Fibroblast of villous mesenchyme (primary cell): ENCODE measurements at places on chromosomes 5 and 9. TPM values are rescaled to one million over a fixed set of nuclear protein-coding genes. Genes with fewer than 3 reads are reported as not detected.
A peak's percentile ranks its signal among the peaks of the same experiment; 100 is the strongest.

Gene GAS1
- total RNA-seq = 29.3 and 136 TPM in 2 replicates

GRCh38 chr9:132144708-132145365, 17.0 kb upstream of the NTNG2 start:
- no peak for DNase-seq

- no peak for DNase-seq
Observed at GRCh38 chr5:134073404-134073803, 41.1 kb upstream of the TCF7 start.

Gene SOX30
- under 0.01 TPM in 1 of 2 replicates, not detected in the other for total RNA-seq

DNA sequence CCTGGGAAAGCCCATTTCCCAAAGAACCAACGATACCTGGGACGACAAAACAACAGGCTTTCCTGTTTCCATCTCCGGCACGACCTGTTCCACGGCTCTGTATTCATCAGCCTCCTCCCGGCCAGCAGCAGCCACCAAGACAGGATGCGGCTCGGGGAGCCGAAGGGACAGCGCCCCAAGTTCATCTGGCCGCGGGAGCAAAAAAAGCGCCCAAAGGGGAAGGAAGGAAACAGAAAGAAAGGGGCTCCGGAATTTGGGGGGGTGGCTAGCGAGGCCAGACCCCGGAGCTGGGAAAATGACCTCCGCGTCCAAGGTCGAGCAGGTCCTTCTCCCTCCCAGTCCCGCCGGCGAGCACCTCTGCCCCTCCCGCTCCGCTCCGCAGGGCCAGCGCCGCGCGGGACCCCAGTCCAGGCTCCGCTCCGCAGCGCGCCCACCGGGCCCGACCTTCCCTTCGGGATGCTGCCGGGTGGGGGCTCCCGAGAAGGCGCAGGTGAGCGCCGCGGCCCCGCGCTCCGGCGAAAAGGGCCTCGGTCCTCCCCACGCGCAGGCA, 608 bp downstream of the ELOVL7 start:
- peak; percentile 9 for DNase-seq

DNA sequence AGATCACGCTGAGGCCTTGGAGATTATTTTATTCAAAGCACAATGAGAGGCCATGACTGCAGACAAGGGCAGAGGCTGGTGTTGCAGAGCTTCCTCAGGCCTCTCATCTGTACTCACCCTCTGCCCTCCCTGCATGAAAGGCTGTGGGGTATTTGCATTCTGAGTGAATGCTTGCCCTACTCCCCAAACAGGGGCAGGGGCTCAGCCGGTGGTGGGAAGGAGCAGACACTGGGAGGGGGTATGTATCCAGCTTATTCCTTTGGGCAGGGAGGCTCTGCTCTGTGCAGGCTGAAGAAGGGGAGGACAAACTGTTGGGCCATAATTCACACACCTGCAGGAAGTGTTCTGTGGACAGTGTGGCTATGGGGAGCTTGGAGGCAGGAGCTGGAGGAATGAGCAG, 148.4 kb upstream of the PANK3 start:
- DNase-seq = no peak

Gene LCN12
- total RNA-seq = 0.86 TPM in 1 of 2 replicates, not detected in the other

Gene CARTPT
- not detected in 2 replicates for total RNA-seq

GRCh38 chr9:21789541-21790037, 12.8 kb upstream of the MTAP start:
- DNase-seq = peak; percentile 95

GRCh38 chr9:134676361-134676760, 34.8 kb downstream of the COL5A1 start:
- DNase-seq = no peak

DNA sequence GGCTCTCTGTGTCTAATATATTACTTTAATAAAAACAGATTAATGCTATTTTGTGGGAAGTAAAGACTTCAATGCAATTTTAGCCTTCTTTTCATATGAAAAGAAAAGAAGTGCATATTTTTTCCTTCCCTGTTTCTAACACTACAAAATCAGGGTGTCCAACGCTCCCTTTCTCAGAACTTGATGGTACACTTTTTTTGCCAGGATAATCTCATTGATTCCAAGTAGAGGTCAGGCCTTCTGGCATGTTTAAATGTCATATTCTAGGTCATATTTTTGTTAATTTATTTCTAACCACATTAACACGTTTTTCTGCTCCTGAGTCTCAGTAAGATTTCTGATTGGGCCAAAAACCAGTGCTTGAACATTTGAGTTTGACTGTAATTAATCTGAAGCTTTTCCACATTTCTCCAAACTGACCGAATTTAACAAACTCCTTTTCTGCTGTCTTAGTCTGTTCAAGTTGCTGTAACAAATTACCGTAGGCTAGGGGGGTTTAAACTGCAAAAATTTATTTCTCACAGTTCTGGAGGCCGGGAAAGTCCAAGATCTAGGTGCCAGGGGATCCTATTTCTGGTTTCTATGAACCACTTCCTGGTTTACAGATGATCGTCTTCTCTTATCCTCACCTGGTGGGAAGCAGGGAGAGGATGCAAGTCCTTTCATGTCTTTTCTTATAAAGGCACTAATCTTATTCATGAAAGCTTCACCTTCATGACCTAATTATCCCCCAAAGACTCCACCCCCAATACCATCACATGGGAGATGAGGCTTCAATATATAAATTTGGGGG, 63.2 kb upstream of the ELL2 start:
- no peak for DNase-seq

- DNase-seq = no peak
Observed at GRCh38 chr9:92407818-92408217, 3.4 kb upstream of the OGN start.

DNA sequence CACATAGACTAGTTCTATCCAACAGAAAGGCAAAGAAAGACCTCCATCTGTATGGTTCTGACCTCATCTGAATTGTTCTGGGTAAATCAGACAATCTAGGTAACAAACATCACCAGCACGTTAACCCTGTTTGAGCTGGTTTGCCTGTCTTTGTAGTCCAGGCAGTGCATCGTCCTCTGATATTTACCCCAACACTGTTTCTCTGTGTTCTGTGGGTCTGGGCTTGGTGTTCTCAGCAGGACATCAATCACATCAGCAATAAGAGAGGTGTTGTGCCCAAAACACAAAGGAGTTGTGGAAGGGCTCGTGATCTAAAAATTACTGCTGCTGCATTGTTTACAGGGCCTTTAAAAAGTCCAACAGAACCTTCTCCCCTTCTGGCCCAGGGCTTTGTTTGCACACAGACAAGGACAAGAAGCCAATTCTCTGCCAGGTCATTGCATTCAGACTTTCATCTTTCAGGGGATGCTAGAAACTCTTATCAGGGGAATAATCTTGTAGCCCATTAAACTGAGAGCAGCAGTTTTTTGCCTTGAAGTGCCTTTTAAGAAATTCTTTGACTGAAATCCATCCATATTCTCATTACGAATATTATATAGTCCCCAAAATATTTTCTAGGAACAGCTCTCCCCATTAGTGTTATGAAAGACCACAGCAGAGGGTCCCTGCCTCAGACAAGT, 30.5 kb upstream of the MAP1B start:
- no peak for DNase-seq

Gene UNC13B
- total RNA-seq = 17.4 and 23.7 TPM in 2 replicates

Gene MEIKIN
- not detected in 2 replicates for total RNA-seq

DNA sequence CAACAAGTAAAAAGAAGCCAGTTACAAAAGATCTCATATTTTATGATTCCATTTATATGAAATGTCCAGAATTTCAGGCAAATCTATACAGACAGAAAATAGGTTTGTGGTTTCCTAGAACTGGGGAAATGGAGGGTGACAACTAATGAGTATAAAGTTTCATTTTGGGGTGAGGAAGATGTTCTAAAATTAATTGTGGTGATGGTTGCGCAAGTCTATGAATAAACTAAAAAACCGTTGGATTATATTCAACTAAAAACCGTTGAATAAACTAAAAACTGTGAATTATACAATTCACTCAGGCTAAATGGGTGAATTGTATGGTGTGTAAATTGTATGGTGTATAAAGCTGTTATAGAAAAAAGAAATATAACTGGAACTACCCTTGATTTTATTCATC, 47.6 kb downstream of the ADAMTS6 start:
- DNase-seq = no peak

Gene PHYKPL
- total RNA-seq = 31.5 and 32.2 TPM in 2 replicates

- no peak for DNase-seq
Observed at GRCh38 chr5:148384380-148384737, 601 bp downstream of the FBXO38 start.

Gene DND1
- total RNA-seq = 0.32 TPM in 1 of 2 replicates, not detected in the other

DNA sequence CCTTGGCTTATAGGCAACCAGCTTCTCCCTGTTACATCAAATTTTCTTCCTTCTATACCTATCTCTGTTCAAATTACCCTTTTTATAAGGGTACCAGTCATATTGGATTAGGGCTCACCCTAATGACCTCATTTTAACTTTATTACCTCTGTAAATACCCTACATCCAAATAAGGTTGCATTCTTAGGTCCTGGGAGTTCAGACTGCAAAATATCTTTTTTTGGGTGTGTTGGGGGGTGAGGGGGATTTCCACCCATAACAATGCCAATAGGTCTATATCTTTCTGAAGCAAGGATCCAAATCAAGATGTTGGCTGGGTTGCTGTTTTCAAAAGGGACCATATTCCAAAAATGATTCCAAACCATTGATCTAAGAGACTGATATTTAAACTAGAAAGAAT, 141.7 kb downstream of the XRCC4 start:
- no peak for DNase-seq

Gene OLFM1
- total RNA-seq = 0.43 and 0.64 TPM in 2 replicates

DNA sequence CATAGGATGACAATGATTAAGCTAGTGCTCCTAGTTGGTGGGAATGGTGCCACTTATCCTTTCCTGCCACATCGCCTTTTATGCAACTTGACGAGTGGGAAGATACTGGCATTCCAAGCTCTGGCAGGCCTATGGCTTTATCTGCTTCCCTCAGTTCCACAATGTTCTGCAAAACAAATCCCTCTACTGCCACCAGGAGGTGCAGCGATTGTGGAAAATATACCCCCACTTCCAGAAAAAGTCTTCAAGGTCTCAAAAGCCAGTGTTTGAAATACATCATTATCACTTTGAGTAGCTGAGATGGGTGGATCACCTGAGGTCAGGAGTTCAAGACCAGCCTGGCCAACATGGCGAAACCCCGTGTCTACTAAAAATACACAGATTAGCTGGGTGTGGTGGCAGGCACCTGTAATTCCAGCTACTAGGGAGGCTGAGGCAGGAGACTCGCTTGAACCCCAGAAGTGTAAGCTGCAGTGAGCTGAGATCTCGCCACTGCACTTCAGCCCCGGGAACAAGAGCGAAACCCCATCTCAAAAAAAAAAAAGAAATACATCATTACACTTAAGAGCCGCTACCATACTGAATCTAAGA, 3.4 kb downstream of the CLINT1 start:
- peak; percentile 73 for DNase-seq

Gene FAM169A
- 1.3 and 3.9 TPM in 2 replicates for total RNA-seq

DNA sequence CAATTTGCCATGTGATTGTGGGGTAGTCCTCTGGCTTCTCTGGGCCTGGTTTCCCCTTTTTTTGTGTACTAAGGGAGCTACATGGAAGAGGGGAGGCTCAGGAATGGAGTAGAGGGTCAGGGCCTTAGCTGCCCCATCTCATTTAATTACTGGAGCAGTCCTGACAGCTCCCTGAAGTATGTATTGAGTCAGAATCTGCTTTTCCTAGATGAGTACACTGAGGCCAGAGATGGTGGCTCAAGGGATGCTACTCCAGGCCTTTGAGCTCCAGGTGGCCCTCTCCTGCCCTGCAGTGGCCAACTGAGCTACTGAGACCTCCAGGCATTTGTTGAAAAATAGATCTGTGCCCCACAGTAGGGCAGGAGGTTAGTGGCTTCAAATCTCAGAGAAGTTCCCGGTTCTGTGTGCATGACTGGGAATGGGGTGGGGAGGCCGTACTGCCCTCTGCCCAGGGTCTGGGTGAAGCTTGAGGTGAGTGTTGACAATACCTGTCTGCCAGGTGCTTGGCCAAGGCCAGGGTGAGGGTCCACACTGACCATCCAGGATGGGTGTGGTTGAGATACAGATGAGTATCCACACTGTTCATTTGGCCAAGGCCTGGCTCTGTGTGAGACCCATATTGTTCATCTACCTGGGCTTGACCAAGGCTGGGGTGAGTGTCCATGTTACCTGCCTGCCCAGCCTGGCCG, 45.7 kb downstream of the CXXC5 start:
- DNase-seq = no peak

Gene FGF10
- total RNA-seq = not detected in 2 replicates

- no peak for DNase-seq
Observed at GRCh38 chr9:109802491-109802890, 22.5 kb downstream of the PALM2AKAP2 start.

DNA sequence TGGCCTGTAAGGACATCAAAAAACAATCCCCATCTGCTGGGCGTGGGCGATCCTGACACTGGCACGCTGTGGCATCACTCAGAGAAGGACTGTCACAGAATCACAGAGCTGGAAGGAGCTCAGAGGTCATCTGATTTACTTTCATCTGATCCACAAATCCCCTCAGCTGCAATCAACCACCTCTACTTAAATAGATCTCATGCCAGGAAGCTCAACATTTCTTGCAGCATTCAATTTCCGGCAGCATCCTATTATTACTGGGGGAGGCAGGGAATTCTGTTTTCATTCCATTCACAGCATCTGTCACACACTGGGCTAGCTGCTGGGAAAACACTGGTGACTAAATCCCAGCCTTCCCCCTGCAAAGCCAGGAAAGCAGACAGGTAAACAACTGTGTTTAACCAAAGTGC, 38.3 kb downstream of the RETREG1 start:
- peak; percentile 20 for DNase-seq

DNA sequence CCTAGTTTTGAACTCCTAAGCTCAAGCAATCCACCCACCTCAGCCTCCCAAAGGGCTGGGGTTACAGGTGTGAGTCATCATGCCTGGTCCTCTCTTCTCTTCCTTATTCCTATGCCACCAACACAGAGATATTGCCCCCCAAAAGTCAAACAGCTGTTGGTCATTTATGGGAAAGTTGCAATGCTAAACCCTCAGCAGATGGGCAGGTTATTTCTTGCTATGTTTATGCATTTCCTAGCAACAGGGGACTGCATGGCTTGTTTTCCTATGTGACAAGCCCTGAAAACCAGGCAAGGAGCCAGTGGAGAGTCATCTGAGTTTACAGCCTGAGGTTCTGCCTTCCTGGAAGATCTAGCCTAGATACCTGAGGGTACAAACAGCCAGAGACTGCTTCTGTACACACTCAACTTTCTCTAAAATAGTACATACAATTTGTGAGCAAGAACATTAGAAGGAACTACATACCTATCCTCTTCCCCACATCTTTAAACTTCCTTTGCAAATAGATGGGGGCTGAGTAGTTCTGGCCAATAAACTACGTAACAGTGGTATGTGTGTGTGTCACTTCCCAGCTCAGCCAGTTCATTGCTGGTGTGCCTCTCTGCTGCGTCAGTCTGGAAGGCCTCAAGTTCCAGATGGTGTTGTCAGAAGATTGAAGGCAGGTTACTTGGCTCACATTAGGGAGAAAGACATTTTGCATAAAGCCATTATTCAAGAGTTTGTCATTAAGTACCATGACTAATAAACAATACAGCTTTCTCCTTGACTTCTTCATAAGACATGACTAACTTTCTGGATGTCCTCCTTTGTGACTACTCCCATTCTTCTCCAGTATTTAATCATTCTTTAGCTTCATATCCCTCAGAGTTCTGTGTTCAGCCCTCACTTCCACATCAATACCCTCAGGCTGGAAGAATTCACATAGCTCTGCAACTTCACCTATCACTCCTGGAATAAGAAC, 65.3 kb downstream of the CSNK1A1 start:
- peak; percentile 99 for DNase-seq
